ENCODE measurements at places on chromosomes 13 and 19.

DNA sequence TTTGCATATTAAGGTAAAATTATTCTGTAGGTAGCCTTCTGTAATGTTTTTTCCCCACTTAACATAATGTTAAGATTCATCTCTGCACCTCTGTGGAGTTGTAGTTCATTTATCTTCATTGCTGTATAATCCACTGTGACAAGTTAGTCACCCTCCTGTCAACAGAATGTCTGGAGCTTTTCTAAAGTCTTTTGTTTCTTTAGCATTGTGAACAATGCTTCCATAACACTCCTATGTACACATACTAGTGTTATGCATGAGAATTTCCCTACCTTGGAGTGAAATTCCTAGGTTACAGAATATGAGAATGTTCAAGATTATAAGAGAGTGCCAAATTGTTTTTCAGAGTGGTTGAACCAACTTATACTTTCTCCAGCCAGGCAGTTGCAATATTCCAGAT lies 113.5 kb downstream of the COG6 start:
- DNase-seq, result no peak

DNA sequence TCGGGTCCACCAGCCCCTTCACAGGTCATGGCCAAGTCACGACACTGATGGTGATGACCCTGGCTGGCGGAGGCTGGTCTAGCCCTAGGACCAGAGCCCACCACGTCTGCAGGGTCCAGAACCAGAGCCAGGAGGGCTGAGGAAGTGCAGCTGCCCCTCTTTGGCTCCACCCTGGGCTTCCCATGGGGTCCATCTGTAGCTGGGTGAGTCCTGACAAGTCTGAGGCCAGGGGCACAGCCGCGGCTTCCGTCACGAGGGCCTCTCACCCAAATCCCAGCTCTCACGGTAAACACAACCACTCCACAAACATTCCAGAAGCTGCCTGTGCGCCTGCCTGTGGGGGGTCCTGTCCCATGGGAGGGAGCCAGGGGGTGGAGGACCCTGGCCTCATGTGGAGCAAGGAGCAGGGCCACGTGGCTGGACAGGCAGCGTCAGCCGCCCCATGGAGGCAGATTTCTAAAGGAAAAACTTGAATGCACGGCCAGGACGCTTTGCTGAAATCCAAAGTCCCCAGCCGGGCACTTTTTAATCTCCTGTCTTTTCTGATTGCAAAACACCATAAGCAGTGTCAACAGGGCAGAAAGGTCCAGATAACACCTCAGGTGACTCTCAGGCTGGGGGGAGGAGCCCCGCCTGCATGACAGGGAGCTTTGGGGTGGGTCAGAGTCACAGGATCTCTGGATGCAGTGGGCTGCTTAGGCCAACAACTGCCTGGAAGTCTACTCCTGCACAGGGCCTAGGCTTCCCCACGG lies 29.9 kb downstream of the CEBPG start:
- DNase-seq, result no peak

- no peak for DNase-seq
Measured at GRCh38 chr13:36788276-36788675, 30.7 kb upstream of the RFXAP start.

DNA sequence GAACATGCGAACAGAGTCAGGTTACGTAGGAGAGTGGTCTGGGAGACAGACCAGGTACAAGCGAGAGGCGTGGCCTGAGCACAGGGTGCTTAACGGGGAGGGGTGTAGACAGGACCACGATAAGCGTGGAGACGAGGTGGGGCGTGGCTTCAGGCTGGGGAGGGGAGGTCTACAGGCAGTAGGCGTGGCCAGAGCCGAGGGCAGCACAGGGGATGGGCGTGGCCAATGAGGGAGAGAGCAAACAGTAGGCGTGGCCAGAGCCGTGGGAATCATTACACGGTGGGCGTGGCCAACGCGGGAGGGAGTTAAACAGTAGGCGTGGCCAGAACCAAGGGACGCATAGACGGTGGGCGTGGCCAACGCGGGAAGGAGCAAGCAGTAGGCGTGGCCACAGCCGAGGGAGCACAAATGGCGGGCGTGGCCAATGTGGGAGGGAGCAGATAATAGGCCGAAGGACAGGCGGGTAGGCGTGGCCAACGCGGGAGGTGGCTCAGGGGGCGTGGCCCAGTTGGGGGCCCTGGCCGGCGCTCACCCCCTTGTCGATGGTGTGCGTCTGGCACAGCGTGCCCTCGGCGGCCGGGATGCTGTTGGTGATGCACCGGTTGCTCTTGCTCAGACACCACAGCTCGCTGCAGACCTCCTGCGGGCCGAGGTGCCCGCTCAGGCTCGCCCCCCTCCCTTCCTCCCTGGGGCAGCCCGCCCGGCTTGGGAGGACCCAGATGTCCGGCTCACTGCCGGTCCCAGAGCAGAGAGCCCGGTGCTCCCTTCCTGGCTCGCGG lies 15.2 kb upstream of the MYO1F start:
- DNase-seq, result peak; percentile 95

GRCh38 chr19:36097036-36097435 lies 13.9 kb upstream of the OVOL3 start:
- DNase-seq, result no peak

DNA sequence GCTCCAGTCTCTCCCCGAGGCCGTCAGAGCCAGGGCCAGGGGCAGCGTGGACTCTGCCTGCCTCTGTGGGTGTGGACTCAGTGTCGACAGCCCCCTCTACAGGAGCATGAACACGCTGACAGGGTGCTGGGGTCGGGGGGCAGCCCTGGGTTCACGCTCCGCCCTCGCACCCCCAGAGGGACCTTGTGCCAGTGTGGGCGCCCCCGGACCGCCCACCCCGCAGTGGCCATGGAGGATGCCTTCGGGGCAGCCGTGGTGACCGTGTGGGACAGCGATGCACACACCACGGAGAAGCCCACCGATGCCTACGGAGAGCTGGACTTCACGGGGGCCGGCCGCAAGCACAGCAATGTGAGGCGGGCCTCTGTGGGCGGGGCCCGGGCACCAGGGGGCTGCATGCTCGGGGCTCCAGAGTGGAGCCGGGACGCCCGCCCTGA lies 8.3 kb downstream of the TRPM4 start:
- DNase-seq, result no peak

DNA sequence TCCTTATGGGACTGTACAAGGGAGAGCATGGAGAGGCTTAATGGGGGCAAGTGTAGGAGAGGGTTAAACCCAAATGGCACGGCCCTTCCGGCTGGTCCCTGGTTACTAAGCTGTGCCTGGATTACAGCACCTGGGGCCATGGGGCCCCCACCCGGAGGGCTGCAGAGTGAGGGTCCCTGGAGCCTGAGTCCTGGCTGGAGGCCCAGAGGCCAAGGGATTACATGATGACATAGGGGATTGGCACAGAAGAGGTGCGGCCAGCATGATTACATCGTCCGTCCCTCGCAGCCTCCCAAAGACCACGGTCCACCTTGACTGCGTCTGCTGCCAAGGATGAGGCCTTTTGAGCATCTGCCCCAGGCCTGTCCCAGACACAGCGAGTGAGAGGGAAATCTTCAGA lies 149.4 kb downstream of the URI1 start:
- DNase-seq, result no peak

DNA sequence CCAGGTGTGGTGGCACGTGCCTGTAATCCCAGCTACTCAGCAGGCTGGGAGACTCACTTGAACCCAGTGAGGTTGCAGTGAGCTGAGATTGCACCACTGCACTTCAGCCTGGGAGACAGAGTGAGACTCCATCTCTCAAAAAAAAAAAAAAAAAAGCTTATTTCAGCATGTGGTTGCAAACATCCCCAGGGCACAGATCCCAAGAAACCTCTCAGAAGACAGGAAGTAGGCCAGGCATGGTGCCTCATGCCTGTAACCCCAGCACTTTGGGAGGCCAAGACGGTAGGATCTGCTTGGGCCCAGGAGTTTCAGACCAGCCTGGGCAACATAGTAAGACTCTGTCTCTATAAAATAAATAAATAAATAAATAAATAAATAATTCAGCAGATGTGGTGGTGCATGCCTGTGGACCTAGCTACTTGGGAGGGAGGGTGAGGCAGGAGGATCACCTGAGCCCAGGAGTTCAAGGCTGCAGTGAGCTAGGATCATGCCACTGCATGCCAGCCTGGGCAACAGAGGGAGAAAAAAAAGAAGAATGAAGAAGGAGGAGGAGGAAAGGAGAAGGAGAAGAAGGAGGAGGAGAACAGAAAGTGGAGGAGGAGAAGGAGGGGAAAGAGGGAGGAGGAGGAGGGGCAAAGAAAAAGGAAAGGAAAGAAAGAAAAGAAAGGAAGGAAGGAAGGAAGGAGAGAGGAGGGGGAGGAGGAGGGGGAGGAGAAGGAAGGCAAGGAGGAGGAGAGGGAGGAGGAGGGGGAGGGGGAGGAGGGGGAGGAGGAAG lies 4.3 kb upstream of the LRRC8E start:
- DNase-seq, result no peak

GRCh38 chr13:47904891-47905290 lies 96.2 kb downstream of the SUCLA2 start:
- no peak for DNase-seq

DNA sequence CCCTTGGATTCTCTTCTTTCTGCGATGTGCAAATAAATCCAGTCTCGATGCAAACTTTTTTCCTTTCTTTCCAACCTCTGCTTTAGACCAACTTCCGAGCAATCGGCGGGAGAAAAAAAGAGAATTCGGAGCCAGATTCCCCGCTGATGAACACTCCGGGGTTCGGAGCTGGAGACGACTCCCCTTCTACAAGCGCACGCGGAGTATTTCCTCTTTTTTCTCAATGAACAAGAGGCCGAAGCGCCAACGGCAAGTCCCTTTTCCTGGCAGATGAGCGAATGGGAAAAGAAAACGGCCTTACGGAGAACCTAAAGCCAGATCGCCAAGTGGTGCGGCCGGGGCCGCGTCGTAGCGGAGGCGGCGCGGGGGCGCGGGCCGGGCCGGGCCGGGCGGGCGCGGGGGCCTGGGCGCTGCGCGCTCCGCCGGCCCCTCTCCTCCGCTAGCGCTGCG lies 250 bp downstream of the SPRY2 start:
- no peak for DNase-seq

- DNase-seq, result no peak
Measured at GRCh38 chr19:54035215-54036178, 28.2 kb downstream of the VSTM1 start.

- no peak for DNase-seq
Measured at GRCh38 chr13:113906571-113906970, 42.7 kb upstream of the GAS6 start.

DNA sequence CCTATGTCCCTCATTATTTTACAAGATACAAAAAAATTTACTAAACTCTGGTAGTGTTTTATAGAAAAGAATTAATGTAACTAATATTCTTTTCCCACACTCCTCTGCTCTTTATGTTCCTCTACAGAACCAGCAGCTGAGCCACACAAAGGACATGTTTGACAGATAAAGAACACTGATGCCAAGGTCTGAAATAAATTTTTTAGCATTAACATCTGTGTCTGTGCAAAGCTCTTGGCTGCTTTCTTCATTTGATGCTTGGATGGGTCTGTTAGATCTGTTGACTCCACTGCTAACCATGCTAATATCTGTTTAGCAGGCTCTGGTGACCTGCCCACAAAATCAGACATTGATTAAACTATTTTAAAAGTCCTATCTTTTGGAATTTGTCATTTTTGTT lies 2363.8 kb downstream of the PCDH9 start:
- no peak for DNase-seq

DNA sequence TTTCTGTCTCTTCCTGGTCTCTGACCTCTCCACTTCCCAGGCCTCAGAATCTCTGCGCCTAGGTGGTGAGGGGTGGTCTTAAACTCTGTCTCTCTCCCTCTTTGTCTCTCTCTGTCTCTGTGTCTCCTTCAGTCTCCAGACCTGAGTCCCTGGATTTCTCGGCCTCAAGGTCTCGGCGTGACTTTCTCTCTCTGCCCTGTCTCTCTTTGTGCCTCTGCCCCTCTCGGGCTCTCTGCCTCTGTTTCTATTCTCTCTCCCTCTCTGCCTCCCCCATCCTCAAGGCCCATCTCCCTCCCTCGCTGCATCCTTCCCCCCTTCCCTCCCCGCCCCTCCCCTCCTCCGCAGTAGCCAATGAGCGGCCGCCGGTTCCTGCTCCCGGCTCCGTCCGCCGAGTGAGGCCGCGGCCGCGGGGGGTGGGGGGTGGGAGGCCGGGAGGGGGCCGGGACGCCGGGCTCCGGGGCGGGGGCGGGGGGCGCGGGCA lies at the start of gene CACNG7:
TSS of gene CACNG7 (plus strand) at position 344 of the 481 bp plus-strand sequence. CDS start 3,554 bp downstream, outside the sequence.
- no peak for DNase-seq

GRCh38 chr19:13006431-13007281 lies 11.4 kb downstream of the NFIX start:
- no peak for DNase-seq

- DNase-seq, result no peak
Measured at GRCh38 chr19:45322744-45323281, at the start of gene CKM. CKM (minus strand) TSS chr19:45322875; CDS start chr19:45319713, 3,162 bp downstream.

DNA sequence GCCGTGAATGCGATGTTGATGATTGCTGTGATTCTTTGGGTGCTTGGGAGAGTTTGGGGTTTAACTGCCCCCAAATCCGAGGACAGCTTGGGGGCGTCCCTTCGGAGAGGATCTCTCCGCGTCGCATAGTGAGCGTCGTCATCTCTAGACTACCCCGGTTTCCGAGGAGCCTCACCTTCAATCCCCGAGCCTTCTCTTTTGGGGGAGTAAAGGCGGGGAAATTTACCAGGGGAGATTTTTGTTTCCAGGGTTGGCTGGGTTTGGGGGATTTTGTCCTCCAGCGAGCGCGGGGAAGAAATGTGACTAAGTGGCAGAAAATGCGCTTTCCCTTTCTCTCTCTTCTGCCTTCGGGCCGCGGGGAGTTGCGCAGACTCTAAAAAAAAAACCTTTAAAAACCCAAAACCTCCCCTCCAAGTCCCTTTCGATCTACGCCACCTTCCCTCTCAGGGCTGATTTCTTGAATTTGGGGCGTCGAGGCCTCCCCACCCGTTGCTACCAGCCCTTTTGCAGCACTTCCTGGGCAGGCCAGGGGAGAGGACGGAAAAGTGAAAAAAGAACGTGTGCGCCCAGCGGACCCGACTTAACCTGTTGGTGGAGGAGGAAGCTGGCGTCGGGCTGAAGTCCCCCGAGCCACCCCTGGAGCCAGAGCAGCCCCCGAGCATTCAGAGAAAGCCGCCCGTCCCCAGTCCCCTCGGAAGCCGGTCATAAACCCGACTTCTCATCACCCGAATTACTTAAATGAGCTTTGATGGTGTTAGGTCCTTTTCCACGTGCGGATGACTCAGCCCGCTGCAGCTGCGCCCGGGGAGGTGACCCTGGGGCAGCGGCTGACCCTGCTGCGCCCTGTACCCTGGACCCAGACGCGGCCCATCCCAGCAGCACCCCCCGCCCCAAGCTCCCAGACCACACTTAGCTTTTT lies 17.7 kb downstream of the NFIX start:
- DNase-seq, result no peak

- DNase-seq, result no peak
Measured at GRCh38 chr13:109344552-109345157, 441.7 kb downstream of the IRS2 start.
